ENCODE measurements at places on chromosomes 2 and 18.

DNA sequence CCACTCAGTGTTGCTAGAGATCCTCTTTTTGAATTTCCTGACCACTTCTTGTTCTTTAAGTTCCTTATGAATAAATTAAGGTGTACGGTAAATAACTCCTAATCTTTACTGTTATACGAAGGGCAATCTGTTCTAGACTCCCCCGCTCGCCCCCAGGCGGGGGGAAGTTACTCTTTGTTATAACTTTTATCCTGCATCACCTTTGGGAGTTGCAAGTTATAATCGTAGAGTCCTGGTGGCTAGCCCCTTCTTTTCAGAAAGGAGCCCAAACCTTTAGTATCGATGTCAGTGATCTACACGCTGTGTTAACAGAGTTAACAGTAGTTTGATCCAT lies 652 bp downstream of the GCA start:
- no peak for DNase-seq

DNA sequence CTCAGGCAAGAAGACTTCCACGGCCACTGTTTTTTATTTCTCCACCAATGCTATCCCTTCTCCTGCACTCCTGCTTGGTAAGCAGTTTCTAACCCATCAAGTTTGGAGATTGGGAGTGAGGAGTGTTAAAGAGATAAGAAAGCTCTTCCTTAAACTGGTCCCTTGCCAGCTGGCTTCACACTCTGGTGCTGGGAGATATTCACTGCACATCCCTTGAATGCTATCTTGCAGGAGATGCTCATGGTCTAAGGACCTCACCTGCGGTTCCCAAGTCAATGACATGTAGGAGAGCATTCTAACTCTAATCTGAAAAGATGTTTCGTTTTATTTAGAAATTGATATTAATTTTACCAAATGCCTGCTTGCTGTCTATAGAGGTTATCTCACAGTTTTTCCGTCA lies 28.2 kb upstream of the CYRIA start:
- DNase-seq = no peak

DNA sequence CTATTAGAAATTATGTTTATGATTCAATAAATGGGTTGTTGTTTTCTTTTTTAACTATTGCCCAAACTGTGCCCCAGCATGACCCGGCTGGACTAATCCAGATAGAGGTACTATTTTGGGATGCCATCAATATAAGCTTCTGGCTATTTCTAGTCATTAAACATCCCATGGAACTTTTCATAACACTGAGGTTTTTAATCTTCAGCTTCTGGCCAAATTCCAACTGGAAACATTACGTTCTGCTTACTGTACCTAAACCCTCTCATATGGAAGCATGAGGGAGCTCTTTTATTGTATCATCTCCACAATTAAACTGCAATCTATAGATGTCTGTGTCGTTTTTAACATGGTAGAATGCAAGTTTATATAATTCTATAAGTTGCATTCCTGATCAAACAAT lies 674.7 kb downstream of the ARHGAP15 start:
- DNase-seq = no peak

- no peak for DNase-seq
These were observed 30.7 kb upstream of the IL1R1 start for GRCh38 chr2:102111823-102112222.

DNA sequence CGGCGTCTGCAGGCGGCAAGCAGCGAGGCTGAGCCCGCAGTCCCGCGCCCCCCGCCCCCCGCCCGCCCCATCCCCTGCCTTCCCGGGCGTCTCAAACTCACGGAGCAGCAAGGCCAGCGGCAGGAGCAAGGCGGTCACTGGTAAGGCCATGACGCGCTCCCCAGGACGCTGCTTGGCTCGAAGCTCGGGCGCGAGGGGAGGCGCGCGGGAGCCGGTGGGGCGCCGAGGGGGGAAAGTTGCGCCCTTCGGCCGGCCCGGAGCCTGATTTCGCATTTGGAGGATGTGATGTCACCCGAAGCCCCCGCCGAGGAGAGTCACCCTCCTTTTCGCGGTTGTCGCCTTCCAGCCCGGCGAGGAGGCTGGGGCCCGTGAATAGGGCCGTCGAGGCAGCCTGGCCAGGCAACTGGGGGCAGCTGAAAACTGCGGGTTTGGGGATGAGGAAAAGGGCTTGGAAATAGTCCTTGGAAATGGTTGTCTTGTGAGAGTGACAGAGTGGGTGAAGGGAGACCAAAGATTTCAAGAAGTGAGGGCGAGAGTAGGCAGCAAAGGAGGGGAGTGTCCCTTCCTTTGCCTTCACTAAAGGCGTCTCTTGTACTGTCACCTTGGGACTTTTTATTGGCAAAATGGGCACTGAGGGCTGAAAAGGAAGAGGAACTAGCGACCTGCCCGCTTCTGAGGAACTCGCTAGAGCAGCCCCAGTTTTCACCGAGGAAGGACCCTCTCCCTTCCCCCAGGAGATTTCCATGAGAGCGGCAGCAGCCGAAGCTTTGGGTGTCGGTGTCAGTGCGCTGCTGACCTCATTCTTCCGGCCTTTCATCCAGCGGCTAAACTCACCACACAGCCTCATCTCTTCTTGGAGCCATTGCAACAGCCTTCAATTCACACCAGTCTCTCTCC lies at the start of gene CD8A:
CD8A (minus strand) TSS at position 238 of the 897 bp plus-strand sequence; CDS start at position 150, 88 bp downstream.
- peak; percentile 64 for DNase-seq

DNA sequence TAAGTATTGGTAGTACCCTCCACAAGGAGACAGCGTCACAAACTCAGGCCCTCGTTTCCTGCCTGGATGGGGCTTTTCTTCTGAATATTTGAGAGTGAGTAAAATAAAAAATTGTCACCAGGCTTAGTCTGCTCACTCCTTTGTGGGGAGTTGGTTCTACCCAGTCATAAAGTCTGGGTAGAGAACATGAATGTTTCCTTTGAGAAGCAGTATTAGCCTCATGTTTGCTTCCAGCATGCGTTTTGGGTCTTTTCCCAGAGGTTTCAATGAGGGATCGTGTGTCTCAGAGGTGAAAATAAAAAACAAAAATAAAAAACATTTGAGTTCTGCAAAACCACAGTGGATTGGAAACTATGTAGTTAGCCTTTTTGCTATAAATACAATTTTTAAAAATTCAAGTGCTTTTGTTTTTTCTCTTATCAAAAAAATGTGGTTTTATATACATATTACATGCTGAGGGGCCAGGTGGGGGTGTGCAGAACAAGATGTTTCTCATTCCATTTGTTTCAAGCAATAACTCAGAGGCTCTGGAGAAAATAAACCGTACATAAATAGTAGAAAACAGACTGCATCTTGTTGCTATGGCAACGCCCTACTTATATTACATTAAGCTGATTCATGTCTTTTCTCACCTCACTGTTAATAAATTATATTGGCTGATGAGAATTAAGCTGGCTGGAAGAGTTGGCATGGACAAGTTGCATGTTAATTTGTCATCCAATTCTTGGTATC lies 225.4 kb upstream of the FBXO11 start:
- DNase-seq = no peak

DNA sequence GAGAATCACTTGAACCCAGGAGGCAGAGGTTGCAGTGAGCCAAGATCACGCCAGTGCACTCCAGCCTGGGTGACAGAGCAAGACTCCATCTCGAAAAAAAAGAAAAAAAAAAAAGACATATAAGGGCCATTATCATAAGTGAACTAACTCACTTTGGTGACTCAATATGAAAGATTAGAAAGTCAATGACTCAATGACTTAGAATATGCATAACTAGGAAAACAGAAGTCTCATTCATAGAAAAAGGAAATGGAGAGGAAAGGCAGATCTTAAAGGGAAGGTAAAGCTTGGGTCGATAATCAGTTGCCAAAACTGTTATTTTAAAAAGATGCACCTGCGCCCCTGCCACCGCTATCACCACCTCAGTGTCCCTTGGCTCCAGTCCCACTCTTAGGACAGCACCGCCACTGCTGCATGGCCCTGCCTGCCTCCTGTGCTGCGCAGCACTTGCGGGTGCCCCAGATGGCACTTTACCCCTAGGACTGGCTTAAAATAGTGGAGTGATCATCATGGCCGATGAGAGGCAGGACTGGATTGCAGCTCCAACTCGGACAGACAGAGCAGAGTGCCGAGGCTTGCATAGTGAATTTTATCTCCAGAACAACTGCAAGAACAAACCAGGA lies 54.7 kb downstream of the INO80D start:
- no peak for DNase-seq

GRCh38 chr2:112577756-112578155 lies 6.7 kb upstream of the CHCHD5 start:
- DNase-seq = no peak

GRCh38 chr2:71894261-71894660 lies 253.4 kb downstream of the CYP26B1 start:
- no peak for DNase-seq

GRCh38 chr2:58035352-58035751 lies 11.3 kb upstream of the VRK2 start:
- DNase-seq = no peak

DNA sequence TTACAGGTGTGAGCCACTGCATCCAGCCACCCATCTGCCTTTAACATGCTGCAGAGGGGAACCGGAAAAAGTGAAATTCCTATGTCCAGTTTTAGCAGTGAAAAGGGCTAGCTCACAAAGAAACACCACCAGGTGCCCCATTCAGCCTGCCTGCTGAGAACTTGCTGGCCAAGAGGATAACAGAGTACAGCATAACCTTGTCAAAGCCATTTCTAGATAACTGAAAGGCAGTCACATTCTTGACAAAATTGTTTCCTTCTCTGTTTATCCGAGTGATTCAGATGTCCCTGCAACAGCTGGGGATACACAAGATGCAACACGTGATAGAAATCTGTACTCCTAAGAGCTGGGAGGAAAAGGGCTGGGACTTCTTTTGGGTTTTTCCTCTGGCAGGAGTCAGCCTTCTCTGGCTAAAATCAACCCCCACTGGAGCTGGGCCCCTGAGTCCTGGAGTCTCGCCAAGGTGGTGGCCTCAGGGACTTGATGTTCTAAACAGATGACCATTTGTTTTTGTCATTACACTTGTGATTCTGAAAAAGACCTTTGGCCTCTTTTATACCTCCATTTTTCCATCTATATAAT lies 505.4 kb downstream of the BCL11A start:
- no peak for DNase-seq

- no peak for DNase-seq
These were observed 37.2 kb upstream of the HPCAL1 start for GRCh38 chr2:10265329-10266132.

DNA sequence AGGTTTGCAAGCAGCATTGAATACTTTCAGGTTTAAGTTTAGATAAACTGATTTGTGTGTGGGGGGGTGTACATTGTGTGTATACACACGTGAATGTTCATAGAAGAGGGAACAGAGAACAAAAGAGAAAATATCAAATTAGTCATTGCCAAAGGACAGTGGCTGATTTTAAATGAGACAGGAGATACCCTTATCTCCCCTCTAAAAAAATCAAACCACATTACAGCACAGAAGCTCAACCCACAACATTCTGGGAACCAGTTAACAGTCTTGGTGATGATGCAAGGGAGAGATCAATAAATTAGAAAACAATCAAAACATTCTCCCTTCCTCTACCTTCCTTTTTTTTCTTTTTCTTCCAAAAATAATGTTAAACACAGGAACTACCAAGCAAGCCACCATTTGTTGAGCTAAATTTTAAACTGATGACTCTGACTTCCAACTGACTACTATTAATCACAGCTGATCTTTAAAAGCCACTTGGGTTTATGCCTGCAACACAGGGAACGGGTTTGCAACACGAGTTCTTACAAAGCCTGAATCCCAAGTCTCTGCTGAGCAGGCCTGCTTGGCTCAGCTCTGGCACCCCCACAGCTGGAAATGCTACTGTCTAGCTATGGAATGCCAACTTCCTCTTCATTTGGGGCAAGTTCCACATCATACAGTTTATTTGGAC lies 119.2 kb upstream of the ACVR1C start:
- DNase-seq = no peak

DNA sequence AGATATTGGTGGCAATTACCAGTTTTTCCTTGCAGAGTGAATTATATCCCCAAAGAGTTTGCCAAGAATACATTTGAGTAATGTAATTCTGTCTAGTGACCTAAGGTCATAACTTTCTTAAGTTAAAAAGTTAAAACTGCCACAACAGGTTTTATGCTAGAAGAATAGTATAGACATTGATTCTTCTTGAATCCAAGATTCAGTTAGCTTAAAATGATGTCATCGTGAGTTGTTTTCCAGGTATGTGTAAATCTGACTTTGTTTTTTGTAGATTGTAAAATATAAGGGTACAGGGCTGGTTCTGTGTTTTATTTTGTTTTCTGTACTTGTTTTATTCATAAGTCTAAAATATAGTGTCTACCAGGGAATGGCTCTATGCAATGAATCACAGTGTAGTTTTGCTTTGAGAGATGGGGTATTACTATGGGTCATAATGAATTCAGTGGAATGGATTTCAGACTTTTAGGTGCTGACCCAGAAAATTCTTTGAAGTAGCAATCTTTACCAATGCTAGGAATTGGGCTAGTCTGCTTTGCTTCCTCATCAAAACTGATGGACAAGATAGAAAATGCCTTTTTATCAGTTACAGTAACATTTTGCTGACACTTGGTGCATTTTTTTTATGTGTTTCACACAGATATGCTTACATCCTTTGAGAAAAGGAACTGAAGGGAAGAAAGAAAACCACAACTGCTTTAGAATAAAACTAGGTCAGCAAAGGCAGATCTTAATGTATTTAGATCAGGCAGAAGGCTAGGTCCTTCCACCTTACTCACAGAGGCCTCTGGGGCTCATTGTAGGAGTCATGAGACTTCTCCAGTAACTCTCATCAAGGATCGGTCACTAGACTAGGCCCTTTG lies 20.8 kb upstream of the MGAT5 start:
- DNase-seq = no peak

- DNase-seq = no peak
These were observed 319.7 kb downstream of the SOX11 start for GRCh38 chr2:6011921-6012320.

- no peak for DNase-seq
These were observed 95.2 kb upstream of the GULP1 start for GRCh38 chr2:188196343-188197008.

- DNase-seq = no peak
These were observed 87.8 kb downstream of the PDE11A start for GRCh38 chr2:177984749-177985148.

DNA sequence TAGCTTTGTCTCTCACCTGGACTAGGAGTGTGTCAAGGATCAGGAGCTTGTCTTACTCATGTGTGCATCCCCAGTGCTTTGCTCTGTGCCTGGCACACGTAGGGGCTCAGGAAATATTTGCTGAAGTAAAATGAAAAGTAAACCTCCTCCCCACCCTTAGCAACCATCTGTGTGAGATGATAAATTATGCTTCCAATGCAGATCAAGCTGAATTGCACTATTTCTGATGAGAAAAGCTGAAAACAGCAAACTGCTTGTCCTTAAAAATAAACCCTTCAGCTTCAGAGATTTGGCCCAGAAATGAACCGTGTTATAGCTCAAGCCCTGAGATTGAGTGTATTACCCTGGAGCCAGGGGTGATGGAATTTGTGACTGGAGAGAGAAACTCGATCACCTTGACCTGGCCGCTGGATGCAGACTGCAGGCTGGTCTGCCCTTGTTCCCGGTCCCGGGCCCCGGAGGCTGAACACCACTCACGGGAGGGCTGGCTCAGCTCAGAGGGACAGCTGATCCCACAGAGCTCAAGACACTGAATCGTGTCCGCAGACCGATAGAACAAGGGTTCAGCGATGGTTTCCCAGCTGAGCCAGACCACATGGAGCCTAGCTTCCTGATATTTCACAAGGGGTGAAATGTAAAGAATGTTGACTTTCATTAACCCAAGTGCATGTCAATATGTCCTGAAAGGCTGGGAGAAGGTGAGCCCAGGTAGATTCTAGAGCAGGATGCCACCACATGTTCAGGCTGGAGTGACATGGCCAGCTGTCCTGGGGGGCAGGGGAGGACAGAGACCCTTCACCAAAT lies 50.5 kb downstream of the DDX1 start:
- DNase-seq = no peak

Data from effector CD8-positive, alpha-beta T cell (primary cell).